Activated CD4-positive, alpha-beta T cell treated with anti-CD3 and anti-CD28 coated beads, Interleukin-2, amount 10 ng/mL, durations not matched to agents 24 days and 14 days (primary cell): ENCODE measurements at places on chromosomes 2 and 18.

DNA sequence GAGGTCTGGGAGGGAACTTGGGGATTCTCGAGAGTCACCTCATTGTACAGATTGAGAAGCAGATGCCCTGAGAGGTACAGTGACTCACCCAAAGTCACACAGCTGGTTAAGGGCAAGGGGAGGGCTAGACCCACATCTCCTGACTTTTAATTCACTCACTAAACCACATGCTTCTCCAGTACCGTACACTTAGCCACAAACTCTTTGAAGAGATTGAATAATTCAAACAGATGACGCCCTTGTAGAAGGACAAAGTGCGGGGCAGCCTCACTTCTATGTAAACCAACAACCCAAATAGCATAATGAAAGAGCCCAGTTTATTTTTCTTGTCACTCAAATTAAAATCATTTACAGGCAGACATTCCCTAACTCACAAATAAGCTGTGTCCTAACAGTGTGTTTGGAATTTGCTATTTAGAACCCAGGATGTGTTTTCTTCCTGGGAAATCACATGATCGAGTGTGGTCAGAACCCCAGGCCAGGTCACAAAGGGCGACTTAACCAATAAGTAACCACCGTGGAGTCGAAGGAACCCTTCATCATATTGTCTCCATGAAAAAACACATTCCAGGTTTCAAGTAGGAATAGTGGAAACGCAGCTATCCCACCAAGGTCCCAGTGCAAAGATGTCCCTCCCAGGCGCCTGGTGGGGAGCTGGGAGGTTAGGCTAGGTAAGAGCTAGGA, 35.8 kb upstream of the PTPN4 start:
- DNase-seq = no peak

GRCh38 chr2:145288650-145289496, 769.0 kb upstream of the ZEB2 start:
- no peak for DNase-seq

- DNase-seq = no peak
Measured at GRCh38 chr2:42996528-42996927, 204.1 kb upstream of the HAAO start.

GRCh38 chr18:10088734-10089133, 174.9 kb downstream of the VAPA start:
- DNase-seq = no peak

GRCh38 chr18:75087119-75088020, 121.6 kb downstream of the PTGR3 start:
- DNase-seq = no peak
